ENCODE measurements at places on chromosomes 5 and 9. TPM values are rescaled to one million over a fixed set of nuclear protein-coding genes. Genes with fewer than 3 reads are reported as not detected.

TGFBI gene
- 2,120 TPM for total RNA-seq

IFNA21 gene
- total RNA-seq = not detected

HBEGF gene
- total RNA-seq = 2.5 TPM

CCDC192 gene
- total RNA-seq = not detected

POMT1 gene
- 33.9 TPM for total RNA-seq

CD180 gene
- not detected for total RNA-seq

ENTPD8 gene
- not detected for total RNA-seq

- no peak for DNase-seq
Measured at GRCh38 chr5:147935032-147935431, 28.7 kb upstream of the C5orf46 start.

DNA sequence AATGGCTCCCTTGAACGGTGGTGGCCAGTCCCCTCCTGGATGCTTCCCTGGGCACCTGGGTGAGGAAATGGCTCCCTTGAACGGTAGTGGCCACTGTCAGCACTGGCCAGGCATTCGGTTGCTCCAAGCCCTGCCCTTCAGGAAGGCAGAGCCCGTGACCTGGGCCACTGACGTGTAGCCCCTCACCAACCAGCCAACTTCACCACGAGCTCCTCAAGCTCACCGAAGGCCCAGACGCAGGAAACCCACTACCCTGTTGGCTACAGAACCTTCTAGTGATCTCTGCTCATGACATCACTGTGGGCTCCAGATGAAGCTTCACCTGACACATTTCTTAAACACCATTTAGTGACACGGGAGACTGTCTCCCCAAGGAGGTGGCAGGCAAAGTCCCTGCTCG lies 9.2 kb downstream of the SLC6A3 start:
- no peak for DNase-seq

- peak; percentile 64 for DNase-seq
Measured at GRCh38 chr5:148740966-148741742, 85.3 kb upstream of the ADRB2 start.

DNA sequence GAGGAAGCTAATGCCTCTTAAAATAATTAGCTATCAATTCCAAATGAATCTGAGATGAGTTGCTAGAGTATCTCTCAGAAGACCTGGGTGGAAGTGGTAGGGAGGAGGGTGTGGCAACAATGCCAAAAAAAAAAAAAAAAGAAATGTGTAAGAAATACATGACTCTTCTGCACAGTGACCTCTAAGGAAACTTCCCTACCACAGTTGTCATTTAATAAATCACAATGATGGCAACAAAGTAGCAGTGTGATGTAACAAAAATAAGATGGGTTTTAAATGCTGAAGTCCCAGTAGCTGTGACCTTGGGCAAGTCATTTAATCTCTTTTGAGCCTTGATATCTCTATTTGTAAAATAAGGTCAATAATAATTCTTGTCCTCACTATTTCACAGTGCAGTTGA lies 7.2 kb downstream of the FOXD1 start:
- no peak for DNase-seq

DNA sequence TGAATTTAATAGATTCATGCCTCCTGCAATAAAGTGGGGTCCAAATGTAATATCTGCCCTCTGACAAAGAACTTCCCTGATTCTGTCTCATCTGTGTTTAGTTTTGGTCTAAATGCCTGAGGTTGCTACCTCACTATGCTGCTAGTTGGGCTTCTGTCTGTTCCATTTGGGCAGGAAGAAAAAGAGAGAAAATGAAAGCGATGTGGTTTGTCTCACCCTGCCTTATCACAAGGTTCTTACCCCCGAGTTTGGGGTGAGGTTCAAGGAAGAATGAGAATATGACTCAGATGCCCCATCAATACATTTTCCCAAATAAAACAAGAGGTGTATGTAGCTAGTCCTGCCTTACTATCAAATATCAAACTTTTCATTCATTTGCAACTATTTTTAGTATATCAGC lies 132.1 kb upstream of the MTAP start:
- DNase-seq = no peak

DNA sequence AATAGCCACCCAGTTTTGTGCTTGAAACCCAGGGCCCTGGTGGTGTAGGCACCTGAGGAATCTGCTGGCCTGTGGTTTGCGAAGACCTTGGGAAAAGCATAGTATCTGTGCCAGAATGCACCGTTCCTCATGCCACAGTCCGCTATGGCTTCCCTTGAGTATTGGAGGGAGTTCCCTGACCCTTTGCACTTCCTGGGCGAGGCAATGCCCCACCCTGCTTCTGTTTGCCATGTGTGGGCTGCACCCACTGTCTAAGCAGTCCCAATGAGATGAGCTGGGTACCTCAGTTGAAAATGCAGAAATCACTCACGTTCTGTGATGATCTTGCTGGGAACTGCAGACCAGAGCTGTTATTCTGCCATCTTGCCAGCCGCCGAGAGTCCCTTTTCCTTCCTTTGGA lies 483.5 kb downstream of the AGTPBP1 start:
- no peak for DNase-seq

DNA sequence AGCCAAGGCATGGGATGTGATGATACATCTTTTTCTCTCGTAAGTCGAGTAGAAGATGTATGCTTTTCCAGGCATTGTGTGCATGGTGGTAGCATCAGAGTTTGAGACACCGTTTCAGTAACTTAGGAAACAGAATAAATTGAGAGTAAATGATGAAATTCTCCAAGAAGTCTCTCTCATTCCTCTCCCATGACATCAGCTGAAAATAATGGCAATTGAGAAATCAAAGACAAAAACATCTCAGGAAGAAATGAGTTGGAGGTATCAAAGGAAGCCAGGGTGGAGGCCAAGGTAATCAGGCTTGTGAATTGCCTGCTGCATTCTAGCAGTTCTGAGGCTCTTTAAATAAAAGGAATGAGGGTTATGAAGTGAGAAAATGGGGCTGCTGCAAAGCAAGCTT lies 53.9 kb downstream of the SGCD start:
- DNase-seq = peak; percentile 68

DNA sequence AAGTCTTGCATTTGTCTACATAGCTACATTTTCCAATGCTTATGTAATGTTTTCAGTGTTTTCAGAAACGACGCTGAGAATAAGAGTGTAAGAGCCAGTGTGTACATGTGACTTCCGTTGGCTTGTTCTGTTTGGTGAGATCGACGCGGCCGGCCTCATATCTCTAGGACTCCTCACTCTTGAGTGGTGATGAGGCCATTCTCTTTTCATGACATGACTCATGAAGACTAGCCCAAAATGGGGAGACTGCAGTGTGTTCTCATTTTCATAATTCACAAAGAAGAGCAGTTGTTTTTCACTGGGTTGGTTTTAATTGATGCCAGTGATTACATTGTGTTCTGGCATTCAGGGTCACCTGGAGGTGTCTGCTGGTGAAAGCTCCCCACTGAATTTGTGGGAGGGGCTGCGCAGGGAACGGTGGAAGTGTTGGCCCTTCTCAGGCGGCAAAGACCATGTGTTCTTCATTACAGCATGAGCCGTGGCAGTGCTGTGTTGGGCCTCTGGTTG lies 131.5 kb upstream of the OTULINL start:
- DNase-seq = no peak

DNA sequence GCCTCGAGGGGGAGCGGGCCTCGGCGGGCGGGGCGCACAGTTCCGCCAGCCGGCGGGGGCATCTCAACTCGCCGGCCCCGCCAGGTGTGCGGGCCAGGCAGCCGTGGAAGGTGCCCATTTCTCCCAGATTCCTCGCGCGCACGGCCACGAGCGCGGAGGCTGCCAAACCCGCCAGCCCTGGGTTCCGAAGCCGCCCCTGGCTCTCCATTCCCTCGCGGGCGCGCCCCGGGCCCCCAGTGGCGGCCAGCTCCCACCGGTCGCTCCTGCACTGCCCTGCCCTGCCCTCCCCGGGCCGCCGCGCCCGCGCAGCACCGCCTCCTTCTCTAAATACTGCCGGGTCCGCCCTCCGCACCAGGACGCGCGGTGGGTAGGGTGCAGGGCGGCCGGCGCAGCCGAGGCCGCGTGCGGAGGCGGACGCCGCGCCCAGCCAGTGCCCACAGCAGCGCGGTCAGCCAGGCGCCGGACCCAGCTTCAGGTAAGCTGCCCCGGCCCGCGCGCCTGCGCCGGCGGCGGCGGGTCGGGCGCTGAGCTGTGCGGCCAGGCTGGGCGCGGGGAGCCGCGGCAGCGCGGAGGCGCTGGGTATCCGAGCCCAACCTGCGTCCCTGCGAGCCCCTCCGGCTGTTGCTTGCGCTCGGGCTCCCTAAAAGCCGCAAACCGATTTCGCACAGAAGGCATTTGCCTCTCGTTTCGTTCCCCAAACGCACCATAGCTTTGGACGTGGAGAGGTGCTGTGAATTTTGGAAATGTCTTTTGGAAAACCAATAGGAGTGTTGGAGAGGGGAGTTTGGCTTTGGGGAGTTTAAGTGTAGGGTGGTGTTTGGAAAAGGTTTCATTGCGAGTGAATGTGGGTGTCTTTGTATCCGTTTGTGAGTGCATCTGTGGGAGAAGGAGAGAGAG lies at the start of gene TMEM171:
TSS of gene TMEM171 (plus strand) at position 354 of the 897 bp plus-strand sequence. CDS start 2,799 bp downstream, outside the sequence.
- DNase-seq = peak; percentile 95

DNA sequence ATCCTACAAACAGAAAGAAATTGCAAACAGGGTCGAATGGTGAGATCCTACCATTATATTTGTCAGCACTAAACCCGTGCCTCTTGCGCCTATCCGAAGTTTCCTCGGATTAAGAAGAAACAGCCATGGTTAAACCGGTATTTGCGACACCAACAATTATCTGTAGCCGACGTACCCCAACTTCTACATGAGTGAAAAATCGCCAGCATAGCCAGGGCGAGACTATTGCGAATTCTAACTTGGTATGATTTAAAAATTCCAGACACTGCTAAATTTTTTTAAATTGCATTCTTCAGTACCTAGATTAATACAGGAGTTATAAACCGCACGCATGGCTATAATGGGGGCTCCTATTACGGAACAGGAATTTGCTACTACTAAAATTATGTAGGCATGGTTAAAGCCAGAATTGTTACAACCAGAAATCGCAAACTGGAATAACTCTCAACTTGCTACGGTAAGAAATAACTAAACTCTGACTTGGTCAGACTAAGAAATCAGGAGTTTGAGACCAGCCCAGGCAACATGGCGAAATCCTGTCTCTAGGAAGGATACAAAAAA lies 25.3 kb upstream of the ANXA2R start:
- no peak for DNase-seq

DNA sequence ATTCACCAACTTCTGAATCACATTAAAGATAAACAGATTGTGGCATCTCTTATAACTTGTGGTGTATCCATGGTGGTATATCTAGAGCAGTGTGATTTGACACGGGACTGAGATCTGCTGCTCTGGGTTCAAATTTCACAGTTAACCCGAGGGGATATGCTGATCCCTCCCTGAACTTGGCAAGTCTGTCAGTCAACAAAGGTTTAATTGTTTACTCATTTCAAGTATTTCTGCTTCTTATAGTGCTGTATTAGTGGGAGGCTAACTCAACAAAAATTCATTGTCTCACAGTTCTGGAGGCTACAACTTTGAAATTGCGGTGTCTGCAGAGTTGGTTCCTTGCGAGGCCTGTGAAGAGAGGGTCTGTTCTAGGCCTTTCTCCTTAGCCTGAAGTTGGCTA lies 1175.2 kb downstream of the PTPRD start:
- DNase-seq = no peak

DNA sequence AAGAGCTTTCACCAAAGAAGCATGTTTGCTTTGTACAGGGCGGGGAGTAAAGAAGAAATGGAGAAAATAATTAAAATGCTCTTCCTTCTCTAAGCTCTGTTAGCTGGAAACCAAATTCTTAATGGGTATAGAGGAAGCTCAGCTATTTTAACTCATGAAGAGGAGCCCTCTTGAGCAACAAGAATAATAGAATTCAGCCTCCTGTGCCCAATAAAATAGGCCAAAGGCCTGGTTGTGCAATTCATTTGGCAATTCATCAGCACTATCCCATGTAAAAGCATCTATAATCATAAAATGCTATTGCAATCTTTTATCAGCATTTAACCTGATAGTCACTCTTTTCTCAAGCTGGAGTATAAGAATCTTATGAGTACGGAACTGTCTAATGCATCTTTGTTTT lies 133.6 kb upstream of the CDH6 start:
- no peak for DNase-seq

DNA sequence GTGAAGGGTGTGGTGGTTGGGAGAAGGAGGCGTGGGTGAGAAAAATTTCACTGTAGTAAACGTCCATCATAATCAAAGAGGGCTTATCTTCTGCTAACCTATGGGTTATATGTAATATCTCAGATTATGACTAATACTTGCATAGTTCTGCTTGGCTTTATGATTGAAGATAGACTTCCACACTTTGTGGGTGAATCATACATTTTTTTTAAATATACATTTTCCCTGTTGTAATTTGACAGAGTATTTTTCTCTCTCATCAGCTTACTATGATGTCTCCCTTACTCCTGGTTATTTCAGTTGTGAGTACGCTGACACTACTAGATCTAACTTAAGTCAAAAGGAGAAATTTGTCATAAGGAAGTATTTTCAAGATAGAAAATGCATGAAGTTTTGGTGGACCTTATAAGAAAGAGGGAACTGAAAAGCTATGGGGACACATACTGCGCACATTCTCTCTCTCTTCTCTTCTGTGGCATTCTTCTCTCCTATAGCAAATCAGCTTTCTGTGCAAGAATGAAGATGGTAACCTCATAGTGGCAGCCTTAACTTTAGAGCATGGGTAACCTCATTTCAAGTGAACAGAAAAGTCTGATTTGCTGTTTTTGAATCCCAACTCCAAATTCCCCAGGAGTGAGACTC lies 4.9 kb upstream of the JAK2 start:
- peak; percentile 58 for DNase-seq

- DNase-seq = peak; percentile 44
Measured at GRCh38 chr9:131885144-131885609, 145.3 kb upstream of the RAPGEF1 start.

DNA sequence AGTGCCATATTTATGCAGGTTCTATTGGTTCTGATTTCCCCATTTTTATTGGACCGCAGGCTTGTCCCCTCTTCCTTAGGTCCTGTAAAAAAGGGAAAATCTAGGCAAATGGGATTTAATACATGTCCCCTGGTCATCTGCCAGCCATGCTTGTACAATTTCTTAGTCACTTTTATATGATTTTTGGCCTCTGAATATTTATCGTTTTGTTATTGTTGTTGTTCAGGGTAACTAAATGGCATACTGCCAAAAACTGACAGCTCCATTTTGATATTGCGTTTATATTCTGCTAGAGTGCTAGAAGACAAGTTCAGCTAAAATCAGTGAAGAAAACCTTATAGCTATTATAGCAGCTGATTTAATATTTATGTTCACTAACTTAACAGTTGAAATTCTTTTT lies 770.2 kb upstream of the FAM174A start:
- no peak for DNase-seq

- peak; percentile 66 for DNase-seq
Measured at GRCh38 chr9:27125030-27125429, 16.0 kb downstream of the TEK start.

GRCh38 chr9:2816476-2817141 lies 27.3 kb downstream of the PUM3 start:
- DNase-seq = no peak

- peak; percentile 49 for DNase-seq
Measured at GRCh38 chr5:158234323-158235158, 375.6 kb upstream of the CLINT1 start.

- DNase-seq = no peak
Measured at GRCh38 chr5:32534041-32534440, 51.3 kb upstream of the SUB1 start.

Measured in osteoblast (primary cell).